ENCODE measurements at places on chromosomes 7 and 10.

- no peak for DNase-seq
These were observed at the start of gene TRPV6 for GRCh38 chr7:142885311-142886230. Gene TRPV6, minus strand, starts transcription at chr7:142885745.

- no peak for DNase-seq
These were observed 1011.3 kb downstream of the XPNPEP1 start for GRCh38 chr10:108911814-108912541.

DNA sequence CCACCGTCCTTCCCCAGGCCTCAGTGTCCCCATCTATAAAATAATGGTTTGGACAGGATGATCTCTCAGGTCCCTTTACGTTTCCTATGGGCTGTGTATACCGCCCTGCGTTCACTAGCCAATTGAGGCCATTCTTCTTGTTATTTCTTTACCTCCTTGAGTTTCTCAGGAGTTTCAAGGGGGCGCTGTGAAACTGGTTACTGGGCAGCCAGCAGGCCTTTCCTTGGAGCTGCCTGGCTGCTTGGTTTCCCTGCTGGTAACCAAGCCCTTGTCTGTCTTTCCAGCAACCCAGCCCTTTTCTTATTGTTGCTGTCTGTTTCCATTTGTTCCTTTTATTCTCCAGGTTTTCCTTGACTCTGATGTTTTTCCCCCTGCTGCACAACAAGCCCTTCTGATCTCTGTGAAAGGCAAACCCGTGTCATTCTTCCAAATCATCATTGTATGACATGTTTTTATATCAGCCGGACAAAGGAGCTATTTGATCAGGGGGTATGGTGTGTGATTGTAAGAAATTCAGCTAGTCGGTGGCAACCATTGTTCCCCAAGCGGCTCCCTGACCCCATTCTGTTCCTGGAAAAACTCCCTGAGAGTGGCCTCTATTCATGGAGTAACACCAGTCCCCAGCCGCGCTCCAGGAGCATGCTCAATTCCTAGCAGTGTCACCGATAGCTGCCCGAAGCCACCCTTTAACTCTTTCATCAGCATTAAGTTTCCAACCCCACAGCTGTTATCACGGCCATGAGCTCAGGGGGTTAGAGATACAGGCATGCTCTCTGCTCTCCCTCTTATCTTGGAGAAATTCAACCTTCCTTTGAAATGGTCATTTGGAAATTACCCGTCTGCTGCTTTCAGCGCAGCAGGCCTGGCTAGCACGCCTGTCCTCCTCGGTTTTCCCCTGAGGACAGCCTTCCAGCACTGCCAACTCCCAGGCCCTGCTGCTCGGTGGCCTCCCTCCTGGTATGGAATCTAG, 26.6 kb downstream of the FGF8 start:
- no peak for DNase-seq

DNA sequence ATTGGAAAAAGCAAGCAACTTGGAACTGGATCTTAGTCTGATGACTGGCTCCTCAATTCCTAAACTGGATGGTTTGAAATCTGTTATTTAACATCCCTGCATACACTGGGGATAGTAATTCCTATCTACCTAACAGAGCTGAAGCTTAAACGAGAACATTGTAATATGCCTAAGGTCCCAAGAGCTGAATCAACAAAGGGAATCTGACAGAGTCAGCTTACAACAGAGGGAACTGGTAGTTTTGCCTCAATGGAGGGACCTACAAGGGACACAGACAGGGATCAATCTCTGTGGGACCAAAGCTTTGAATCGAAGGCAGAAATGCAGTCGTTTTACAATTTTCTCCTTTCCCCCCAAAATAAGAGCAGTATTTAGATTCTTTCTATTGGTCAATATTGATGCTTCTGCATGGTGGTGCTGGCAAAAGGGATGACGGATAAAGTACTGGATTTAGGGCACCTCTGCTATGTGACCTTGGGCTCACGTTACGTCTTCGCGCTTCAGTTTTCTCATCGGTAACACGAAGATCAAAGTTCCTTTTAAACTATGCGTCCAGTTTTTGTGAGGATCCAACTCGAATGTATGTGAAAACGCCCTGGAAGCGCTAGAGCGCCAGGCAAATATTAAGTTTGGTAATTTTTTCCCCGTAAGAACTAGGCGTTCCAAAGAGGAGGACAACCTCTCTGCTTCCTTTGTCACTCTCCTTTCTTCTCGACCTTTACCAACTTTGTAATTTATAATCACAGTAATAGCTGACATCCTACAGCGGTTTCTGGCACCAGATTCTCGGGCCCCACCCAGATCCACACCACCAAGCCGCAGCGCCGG, 1.1 kb downstream of the ACTR1A start:
- DNase-seq, result no peak

DNA sequence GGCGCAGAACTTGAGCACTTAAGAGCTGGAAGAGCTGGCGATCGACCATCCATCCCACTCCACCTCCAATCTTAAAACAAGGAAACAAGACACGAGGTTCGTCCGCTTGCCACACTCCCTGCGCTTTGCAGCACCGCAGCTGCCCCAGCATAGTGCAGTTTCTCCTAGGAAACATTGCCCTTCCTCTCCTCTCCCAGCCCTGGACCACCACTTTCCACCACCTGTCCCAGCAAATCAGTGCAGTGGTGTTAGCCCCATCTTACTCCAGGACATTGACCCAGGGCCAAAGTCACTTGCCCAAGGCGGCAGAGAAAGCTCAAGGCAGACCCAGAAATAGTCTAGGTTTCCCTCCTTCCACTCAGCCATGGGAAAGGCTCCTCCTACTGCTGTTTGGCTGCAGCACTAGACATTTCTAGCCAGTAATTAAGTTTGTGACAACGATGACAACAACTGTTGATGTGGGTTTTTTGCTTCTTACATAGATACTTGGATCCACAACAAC, 1.5 kb upstream of the PARD3 start:
- peak; percentile 30 for DNase-seq

DNA sequence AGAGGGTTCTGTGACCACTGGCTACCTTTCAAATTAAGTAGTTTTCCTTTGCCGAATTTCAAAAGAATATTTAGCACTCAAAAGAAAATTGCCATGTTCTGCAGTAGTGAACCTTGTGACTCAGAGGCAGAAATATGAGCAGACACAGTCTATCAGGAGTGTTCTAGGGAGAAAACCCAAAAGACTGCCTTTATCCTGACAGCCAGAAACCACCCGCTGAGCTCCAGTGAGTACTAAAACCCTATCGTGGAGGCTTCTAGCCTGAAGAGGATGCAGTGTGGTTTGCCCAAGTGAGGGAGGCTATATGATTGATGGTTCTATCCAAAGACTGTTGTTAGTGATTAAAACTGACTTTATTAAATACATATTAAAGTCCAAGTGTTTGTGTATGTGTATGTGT, 21.9 kb downstream of the CHRM2 start:
- DNase-seq, result no peak

All from frontal cortex (tissue), 4 donors.